ENCODE measurements at places on chromosomes 5 and 9.

- no peak for DNase-seq
These were observed 8.1 kb upstream of the IL17B start for GRCh38 chr5:149387081-149387631.

DNA sequence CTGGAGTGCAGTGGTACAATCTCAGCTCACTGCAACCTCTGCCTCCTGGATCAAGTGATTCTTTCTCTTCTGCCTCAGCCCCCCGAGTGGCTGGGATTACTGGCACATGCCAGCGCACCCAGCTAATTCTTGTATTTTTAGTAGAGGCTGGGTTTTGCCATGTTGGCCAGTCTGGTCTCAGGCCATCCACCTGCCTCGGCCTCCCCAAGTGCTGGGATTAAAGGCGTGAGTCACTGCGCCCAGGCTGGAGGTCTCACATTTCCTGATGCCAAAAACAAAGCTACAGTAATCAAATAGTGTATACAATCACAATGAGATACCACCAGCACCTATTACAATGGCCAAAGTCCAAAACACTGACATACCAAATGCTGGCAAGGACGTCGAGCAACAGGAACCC lies 51.1 kb downstream of the TTLL11 start:
- DNase-seq = no peak

DNA sequence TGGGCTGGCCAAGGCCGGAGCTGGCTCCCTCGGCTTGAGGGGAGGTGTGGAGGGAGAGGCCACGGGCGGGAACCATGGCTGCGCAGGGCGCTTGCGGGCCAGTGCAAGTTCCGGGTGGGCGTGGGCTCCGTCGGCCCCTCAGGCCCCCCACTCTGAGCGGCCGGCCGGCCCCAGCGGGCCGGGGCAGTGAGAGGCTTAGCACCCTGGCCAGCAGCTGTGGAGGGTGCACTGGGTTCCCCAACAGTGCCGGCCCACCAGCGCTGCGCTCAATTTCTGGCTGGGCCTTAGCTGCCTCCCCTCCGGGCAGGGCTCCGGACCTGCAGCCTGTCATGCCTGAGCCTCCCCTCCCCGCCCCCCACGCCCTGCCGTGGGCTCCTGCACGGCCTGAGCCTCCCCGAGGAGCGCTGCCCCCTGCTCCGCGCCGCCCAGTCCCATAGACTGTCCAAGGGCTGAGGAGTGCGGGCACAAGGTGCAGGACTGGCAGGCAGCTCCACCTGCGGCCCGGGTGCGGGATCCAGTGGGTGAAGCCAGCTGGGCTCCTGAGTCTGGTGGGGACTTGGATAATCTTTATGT lies 184.2 kb downstream of the ATPSCKMT start:
- no peak for DNase-seq

DNA sequence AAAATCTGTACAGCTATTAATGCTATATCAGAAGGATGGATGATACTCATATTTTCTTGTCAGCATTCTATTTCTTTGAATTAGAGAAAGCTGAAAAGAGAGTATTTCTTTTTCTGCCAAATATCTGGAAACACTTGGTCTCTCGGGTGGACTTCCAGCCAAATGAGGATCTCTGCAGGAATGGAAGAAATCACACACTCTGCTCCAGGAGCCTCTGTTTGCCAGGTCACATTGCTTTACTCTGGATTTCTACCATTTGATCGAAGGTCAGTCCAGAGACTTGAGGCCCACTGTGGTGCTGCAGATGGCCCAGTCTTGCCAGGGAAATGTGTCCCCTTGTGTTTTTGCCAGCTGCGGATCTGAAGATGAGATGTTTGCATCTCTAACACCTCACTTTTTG lies 154.1 kb downstream of the PCSK1 start:
- no peak for DNase-seq

DNA sequence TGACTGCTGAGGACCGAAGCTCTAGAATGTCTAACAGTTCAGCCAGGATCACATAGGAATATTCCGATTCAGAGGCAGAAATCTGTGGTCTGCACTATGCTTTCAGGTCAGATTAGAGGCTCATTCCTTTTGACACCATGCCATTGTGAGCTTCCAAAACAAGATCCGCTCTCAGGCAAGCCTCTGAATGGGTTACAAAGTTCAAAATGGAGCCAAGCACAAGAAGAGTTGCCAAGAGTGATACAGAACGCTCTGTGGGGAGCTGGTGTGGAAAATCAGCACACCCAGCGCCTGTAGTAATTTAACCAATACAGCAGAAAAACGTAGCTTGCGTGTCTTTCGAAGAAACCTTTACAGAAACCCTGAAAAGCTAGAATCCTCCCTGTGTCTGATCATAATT lies 33.3 kb upstream of the FAT2 start:
- DNase-seq = no peak

All from globus pallidus (tissue), 1 donor.